ENCODE measurements at places on chromosomes 7 and 10. TPM values are rescaled to one million over a fixed set of nuclear protein-coding genes. Genes with fewer than 3 reads are reported as not detected.

The LIPM gene
- total RNA-seq: not detected

The NEBL gene
- total RNA-seq: 8.4 TPM

The NPC1L1 gene
- total RNA-seq: 0.24 TPM

The DNAAF5 gene
- total RNA-seq: 40.5 TPM
